NCI-H187 (cell line): ENCODE measurements at places on chromosomes 5 and 9.
A peak's percentile ranks its signal among the peaks of the same experiment; 100 is the strongest.

- no peak for DNase-seq
These were observed 63.1 kb downstream of the CXXC5 start for GRCh38 chr5:139711067-139711905.

GRCh38 chr5:135999406-136000139 lies 29.2 kb upstream of the TGFBI start:
- no peak for DNase-seq

- no peak for DNase-seq
These were observed 248.6 kb upstream of the NR4A3 start for GRCh38 chr9:99573085-99573484.

DNA sequence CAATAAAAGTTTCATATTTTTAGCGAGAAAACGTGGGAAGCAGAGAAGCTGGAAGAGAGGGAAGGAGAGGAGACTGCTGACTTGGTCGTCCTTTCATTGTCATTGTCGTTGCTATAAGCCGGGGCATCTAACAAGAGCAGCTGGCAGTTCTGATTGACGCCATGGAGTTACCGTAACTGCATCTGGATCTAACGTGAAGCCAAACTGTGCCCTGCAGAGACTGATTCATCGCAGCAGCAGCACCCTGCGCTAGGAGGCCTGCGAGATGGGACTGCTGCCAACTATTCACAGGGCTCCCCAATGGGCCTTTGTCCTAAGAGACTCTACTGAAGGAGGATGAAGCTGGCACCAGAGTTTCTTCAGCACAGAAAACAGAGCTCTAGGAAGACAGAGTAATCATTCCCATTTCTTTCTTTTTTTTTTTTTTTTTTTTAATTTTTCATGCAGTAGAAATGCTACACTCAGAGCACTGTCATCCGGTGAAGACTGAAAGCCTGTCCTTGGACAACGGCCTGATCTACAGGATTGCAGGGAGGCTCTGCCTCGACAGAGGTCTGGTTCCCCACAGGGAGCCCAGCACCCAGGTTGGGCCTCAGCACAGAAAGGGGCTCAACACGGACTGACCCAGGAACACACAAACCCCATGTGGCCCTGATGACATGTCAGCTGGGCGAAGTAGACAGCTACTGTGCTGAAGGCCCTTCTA lies 47.8 kb downstream of the RETREG1 start:
- no peak for DNase-seq

DNA sequence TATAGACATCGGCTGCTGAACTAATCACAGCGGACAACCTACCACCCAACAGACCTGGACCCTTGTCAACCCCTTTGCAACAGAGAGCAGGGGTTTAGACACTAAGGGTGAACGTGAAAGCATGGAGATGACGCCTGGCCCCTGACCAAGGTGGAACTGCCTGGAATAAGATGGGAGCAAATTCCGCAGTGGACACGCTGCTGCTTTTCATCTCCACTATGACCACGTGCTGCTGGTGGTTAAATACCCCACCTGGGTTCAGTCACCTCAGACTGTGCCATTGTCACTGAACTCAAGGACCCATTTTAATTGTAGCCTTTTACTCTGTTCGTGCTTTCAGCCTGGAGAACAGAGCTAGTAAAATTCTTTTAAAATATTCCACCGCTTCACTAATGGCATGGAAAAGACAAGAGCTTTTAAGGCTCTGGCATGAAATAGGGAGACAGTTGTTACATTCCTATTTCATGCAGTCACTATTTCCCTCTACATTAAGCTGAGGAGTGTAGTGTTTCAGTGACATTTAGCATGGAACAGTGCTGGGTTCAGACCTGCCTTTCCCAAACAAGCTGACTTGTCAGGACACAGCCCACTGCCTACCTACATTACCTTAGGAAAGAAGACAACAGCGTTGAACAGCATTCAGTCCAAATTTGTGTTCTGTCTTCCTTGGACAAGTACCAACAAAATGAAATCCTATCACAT lies 96.8 kb downstream of the ANKRD18B start:
- DNase-seq: peak; percentile 12

DNA sequence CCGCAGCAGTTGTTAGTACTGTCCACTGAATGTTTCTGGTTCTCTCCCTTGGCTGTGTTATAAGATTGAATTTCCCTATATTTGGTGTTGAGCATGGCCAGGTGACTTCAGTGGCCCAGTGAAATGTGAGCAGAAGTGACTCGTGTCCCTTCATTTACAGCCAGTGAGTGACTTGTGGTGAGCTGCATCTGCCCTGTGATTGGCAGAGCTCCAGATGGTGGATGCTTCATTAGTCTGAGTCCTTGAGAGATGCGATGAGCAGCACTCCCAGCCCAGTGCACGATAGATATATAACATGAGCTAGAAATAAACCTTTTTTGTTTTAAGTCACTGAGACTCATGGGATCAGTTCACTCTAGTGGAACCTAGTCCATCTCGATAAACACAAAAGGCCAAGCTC lies 19.3 kb downstream of the PCSK5 start:
- no peak for DNase-seq
